ENCODE measurements at places on chromosomes 12 and 14.

DNA sequence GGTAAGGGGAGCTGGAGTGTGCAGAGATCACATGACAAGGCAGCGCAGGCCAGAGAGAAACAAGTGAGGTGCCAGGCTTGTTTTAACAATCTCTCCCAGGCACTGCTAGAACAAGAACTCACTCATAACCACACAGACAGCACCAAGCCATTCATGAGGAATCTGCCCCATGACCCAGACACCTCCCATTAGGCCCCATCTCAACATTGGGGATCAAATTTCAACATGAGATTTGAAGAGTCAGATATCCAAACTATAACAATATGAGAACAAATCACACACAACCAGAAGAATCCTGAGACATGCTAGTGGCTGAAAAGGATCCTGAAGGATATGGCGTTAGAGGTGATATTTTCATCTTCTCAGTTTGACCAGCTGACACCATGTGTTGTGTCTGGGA is 21.9 kb downstream of the OR6J1 start:
- no peak for DNase-seq

GRCh38 chr12:31225656-31226535 is 100.1 kb downstream of the SINHCAF start:
- DNase-seq, result no peak

DNA sequence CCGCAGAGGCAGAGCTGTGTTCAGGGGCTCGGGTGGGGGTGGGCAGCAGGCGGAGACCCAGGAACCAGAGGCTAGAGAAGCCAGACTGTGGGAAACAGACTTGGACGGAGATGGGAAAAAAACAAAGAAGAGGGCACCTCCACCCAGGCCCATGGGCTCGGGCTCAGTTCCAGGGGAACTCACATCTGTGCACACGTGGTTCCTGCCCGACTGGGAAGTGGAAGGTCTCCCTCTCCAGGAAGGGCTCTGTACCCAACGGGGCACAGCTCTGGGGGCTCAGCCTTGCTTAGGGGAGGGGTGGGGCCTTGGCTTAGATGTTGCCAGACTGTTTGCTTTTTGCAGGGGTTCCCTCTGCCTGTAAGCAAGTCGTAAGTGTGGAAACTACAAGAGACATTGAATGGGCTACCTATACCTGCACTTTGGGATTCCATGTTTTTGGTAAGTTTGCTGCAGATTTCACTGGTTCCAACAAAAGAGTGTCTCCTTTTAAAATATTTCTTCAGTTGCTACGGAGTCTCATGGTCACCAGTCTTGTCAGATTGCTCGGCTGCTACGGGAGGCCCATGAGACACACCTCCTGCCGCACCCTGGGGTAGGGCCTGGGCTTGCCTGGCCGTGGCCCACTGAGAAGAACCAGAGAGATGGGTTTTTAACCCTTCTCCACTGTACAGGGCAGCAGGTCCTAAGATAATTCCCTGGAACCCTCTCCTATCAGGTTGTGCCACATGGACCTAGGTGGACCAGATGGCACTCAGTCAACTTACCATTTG is 127.6 kb upstream of the EVL start:
- DNase-seq, result no peak

GRCh38 chr14:72657214-72657921 is 236.5 kb downstream of the DPF3 start:
- no peak for DNase-seq

DNA sequence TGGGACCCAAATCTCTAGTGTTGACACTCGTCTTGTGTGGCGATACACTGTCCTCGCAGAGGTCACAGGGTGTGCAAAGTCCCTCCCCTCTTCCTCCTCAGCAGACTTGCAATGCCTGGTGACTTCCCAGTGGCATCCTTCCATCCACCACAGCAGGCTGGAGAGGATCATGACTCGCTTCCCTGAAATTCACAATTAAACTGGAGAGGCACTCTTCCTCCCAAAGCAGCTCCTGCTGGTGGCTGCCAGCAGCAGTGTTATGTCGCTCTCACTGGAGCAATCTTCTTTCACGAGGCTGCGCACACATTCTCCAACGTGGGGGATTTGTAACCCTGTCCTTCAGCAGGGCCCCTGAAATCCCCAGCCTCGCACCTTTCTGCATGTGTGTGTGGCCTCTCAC is 145.2 kb upstream of the TMCC3 start:
- DNase-seq, result no peak

DNA sequence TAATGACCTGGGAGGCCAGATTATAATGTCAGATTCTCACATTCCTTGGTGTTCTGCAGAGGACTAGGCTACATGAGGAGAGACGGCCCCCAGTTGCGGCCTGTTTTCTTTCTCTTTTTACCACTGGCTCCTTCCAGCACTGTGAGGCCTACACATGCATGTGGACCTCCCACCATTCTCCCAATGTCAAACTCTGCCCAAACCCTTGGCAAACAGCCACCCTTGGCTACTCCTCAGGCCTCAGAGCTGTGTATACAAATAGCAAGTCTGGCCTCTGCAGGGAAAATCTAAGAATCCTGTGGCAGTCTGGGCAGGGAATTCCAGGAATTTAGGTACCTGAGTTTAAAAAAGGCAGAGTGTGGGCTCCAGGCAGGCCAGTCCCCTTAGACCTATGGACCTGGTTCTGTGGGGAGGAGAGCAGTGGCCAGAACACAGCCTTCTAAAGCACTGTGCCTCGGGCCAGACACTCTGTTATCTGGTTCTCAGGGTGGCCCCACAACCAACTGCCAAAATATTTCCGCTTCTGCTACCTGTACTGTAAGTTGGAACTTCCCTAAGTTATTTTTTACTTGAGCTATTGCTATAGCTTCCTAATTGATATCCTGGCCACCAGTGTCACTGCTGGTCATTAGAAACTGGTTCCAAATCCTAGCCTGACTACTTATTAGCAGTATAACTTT is 19.9 kb upstream of the NEDD1 start:
- no peak for DNase-seq

GRCh38 chr14:57999471-57999870 is 133.6 kb upstream of the SLC35F4 start:
- no peak for DNase-seq

GRCh38 chr14:100305324-100306100 is 732 bp downstream of the SLC25A29 start:
- DNase-seq, result no peak

- no peak for DNase-seq
These were observed 6.8 kb downstream of the FAM161B start for GRCh38 chr14:73943083-73943482.

GRCh38 chr14:105089746-105090492 is 24.7 kb upstream of the GPR132 start:
- no peak for DNase-seq

DNA sequence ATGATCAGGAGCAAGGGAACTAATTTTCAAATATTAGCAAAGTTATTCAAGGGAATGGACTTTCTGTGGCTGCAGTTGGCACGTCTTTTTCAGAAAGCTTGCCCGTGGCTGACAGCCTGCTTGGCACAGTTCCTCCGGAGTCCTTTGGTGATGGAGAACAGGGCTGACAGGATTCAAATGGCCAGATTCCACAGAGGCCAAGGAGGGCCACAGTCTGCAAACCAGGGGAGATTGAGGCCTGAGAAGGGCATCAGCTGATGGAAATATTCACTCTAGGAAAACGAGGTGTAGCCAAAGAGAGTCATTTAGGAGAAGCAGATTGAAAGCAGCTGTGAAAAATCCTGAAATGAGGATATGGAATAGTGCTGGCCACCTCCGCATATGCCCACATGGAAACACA is 178.3 kb downstream of the EMP1 start:
- no peak for DNase-seq

GRCh38 chr14:60773558-60773957 is 39.0 kb downstream of the MNAT1 start:
- DNase-seq, result no peak

DNA sequence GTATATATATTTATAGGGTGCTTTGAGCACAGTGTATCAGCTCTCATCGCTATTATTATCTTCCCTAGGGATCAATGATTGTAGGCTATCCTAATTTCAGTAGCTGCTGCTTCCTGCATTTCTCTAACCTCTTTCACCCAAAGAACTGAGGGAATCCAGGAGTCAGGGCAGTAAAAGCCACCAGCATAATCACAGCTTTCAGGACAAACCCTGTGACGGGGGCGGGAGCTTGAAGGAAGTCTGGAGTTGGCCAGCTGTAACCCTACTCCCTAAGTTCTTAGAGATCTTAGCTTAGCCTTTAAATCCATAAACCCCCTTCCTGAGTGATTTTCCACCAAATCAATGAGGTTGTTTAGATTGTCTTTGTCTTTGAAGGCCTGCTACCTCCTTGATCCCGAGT is 33.7 kb downstream of the FLVCR2 start:
- DNase-seq, result no peak

- DNase-seq, result no peak
These were observed 50.0 kb upstream of the USP44 start for GRCh38 chr12:95601091-95601961.

DNA sequence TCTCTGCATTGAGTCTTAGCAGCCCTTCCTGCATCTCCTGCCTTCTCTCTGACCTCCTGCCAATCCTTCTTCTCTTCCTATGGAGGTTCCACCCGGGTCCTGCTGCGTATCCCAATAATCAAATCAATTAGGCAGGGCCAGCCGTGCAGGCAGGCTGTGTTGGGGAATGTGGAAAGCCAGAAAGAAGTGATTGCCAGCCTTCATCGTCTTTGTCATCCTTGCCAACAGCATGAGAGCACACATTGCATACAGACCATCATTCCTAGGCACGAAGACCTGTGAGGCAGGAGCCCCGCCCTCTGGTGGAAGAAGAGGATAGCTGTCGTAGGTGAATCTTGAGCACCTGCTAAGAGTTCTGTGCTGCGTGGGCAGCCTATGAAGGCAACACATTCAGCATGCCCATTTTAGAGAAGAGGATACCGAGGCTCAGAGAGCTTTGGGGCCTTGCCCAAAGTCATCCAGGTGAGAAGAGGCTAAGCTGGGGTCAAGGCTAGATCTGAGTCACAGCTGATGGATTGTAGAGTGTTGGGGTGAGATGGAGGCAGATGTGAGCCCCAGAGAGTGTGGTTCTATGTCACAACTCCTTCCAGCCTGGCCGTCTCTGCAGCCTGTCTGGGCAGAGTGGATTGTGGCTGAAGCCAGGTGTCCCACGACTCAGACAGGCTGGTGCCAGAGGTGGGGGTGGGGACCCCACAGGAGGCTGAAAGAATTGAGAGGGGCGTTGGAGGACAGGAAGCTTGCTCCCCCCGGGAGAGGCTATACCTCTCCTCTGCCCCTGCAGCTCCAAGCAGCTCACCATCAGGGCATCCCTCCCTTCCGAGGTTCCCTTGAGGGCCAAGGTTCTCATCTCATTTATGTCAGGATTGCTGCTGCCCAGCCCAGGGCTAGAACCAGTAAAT is 12.7 kb downstream of the C14orf132 start:
- no peak for DNase-seq

GRCh38 chr12:122046145-122046544 is 24.5 kb downstream of the BCL7A start:
- no peak for DNase-seq

- DNase-seq, result no peak
These were observed 4.4 kb downstream of the ITGA7 start for GRCh38 chr12:55703288-55703687.

DNA sequence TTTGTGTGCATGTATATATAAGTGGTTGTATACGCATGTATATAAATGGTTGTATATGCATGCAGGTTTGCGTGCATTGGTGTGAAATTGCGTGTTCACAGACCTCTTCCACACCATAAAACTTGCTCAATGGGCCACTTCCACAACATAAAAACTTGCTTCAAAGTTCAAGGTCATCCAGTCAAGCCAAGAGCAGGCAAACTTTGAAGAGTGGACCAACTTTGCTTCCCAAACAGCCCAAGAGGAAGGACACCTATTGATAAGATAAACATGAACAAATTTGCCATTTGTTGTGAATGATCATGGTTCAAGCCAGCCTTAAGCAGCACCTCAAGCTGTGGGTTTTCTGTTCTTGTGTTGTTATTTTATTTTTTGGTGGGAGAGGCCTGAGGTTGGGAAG is 25.2 kb upstream of the PPP1CC start:
- no peak for DNase-seq

DNA sequence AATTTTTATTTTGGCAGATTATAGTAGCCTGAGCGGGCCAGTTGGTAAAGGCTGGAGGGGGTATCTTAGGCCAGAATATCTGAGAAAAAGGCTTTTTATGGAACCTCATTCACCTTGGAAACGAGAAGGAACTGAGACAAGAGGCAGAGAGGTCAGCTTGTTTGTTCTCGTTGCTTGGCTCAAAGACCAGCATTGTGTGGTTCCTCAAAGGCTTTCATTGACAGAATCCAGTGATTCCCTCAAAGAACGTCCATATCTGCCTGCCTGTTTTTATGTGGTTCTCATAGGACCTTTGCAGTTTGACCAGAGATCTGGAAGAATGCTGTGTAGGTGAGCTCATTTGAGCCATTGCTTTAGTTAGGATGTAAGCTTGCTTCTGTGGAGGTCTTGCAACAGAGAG is 117.3 kb downstream of the CFAP54 start:
- DNase-seq, result no peak

GRCh38 chr12:49305762-49306510 is 11.0 kb downstream of the PRPH start:
- DNase-seq, result no peak

- DNase-seq, result no peak
These were observed 33.3 kb upstream of the CCND2 start for GRCh38 chr12:4240161-4240783.

DNA sequence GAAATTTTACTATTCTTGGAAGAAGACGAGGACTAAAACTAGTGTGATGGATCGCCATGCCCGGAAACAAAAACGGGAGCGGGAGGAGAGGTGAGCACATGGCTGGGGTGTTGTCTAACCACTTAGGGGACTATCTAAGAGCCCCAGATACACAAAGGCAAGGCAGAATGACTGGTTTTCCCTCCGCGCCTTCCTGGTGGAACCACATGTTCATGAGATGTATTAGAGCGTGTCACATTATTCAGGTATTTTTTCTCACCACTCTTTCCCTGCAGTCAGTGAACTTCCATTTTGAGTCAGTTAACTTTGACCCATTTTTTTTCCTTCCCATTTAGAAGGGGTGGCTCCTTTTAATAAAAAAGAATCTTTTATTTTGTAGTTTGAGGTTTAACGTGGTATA is 68.8 kb upstream of the TRAF3 start:
- DNase-seq, result no peak

DNA sequence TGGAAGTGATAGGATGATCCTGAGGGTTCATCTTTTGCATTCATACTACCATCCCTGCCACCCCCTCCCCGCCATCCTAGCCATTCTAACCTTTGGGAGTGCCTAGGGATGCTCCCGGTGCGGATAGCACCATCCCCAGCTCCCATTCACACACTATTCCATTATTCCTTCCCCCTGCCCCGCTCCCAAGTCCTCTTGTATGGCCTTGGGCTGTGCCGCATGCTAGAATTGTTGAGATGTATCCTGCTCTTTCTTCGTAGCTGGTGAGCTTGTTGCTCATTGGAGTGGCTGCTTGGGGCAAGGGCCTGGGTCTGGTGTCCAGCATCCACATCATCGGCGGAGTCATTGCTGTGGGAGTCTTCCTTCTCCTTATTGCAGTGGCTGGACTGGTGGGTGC is 644 bp downstream of the TSPAN31 start:
- no peak for DNase-seq

- DNase-seq, result no peak
These were observed 111.0 kb upstream of the HIF1A start for GRCh38 chr14:61584331-61584741.

Data from left renal cortex interstitium (tissue), 4 donors.